ENCODE measurements at places on chromosomes 6 and 20.

- no peak for DNase-seq
These were observed 612.3 kb upstream of the BTBD3 start for GRCh38 chr20:11305406-11305805.

DNA sequence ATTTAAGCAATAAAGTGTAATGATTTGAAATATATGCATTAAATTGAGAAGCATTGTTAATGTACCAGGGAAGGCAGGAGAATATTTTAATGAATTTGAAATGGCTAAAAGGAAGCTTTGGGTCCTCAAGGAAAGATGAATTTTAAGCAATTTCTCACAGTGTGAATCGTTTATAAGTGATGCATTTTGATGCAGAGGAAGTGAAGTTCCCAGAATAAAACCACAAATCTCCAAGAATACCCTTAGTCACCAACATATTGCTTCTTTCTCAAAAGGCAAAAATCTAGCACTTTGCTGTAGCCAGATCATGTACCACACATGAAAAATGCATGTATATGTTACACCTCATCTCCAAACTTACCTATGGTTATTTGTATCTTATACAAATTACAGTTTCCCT, 11.7 kb downstream of the TPD52L1 start:
- DNase-seq: no peak

- no peak for DNase-seq
These were observed 37.9 kb upstream of the PRL start for GRCh38 chr6:22334778-22335177.

GRCh38 chr6:152952866-152953509, 29.9 kb downstream of the FBXO5 start:
- no peak for DNase-seq

GRCh38 chr6:148044921-148045320, 297.7 kb upstream of the SASH1 start:
- no peak for DNase-seq

- DNase-seq: no peak
These were observed 301.2 kb upstream of the SGK1 start for GRCh38 chr6:134619077-134619476.

DNA sequence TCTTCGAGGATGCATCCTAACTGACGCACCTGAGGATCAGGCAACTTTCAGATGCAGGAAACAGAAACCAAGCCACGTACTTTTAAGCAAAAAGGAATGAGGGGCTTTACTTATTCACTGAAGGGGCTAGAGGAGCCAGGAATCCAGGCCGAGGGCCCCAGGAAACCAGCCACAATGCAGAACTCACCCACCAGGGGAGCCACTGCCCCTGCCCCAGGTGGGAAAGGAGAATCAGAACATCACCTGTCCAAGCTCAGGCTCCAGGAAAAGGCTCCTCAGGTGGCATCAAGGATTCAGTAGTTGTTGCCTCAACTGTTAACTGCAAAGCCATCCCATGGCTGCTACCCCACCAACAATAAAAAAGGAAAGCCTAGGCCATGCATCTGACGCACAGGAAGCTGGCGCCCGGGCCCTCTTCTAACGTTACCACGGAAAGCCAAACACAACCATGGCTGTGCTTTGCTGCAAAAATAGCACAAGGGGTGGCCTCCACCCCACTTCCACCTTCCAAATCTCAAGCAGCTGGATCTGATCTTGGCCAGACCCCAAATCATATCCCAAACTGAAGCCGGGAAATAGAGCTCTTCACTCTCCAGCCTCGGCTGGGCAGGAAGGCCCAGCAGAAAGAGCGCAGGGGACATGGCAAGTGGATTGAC, 121.0 kb downstream of the PREX1 start:
- no peak for DNase-seq

DNA sequence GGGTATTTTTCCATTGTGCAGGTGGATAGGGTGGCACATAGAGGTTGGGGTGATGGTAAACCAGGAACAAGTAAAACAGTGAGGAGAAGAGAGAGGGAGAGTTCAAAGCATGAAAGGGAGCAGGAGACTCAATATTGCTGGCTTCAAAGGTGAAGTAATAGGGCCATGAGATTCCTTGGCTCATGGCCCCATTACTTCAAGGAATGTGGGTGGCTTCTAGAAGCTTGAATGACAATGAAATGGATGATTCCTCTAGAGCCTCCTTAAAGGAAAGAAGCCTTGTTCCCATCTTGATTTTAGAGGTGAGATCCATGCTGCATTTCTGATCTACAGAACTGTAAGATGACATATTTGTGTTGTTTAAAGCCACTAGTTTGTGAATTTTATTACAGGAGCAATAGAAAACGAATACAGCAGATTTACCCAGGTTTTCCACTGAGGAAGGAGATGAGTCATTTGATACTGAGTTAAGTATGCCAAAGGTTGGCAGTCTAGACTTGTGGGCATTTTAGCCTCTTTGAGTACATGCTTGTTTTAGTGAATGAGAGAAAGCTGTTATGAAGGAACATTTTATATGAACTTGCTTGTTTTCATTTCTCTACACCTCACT, 110.4 kb downstream of the PLCB4 start:
- no peak for DNase-seq

GRCh38 chr6:50093938-50094272, 44.2 kb upstream of the DEFB112 start:
- no peak for DNase-seq

DNA sequence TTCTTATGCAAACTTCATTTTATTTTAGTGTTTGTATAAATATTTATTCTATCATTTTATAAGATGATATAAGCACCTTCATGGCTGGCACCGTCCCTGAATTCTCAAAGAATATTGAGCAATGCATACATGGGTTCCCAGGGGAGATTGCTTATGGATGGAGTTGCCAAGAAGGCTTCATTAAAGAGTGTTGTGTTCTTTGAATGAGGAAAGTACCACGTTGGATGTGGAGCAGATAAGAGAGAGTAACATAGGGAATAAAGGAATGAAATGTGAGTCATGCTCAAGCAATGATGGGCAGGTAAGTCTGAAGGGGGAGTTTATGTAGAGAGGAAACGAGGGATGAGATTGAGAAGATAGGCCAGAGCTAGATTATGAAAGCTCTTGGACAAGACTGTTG, 10.3 kb downstream of the DSE start:
- no peak for DNase-seq

DNA sequence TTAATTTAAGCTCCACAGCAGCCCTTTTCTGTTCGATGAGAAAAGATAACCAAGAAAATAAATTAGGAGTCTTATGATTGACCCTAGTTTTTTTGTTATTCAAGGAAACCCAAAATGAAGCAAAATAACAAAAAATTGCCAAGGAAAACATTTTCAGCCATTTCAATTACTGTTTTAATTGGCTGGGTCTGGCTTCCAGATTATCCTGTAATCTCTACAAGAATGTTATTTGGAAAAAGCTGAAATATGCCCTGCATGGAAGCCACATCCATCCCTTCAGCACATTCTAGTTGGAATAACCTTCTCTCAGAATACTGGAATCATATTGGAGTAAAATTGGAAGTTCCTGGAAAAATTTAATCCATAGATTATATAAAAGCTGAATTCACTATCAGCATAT, 191.1 kb upstream of the CCN2 start:
- DNase-seq: no peak

GRCh38 chr20:34920055-34920454, 35.6 kb downstream of the GSS start:
- DNase-seq: no peak

- no peak for DNase-seq
These were observed 188.2 kb downstream of the ERMARD start for GRCh38 chr6:169939554-169940164.

GRCh38 chr20:40676491-40677269, 12.4 kb downstream of the MAFB start:
- no peak for DNase-seq

DNA sequence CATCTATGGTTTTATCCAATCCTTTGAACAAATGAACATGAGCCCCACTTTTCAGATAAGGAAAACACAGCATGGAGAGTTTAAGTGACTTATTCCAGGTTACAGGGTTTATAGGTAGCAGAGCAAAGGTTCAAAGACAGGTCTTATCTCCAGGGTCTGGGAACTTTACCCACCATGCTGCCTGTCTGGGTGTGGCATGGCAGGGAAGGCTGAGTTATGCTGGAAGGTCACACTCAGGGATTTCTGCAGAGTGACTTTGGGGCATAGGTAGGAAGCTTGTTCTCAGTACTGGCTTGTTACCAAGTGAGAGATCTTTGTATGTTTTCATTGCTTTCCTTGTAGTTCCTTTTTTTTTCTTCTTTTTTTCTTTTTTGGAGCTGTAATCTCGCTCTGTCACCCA, 1.8 kb downstream of the ZNF831 start:
- DNase-seq: no peak

DNA sequence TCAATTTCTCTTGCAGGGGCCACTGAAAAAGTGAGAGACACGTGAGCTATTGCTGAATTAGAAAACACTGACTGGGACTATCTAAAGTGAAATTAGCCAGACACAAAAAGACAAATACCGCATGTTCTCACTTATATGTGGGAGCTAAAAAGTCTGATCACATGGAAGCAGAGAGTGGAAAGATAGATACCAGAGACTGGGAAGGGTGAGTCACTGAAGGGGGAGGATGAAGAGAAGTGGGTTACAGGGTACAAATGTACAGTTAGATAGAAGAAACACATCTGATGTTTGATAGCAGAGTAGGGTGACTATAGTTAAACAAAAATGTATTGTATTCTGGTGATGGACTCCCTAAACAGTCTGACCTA, 13.4 kb downstream of the CST3 start:
- no peak for DNase-seq

DNA sequence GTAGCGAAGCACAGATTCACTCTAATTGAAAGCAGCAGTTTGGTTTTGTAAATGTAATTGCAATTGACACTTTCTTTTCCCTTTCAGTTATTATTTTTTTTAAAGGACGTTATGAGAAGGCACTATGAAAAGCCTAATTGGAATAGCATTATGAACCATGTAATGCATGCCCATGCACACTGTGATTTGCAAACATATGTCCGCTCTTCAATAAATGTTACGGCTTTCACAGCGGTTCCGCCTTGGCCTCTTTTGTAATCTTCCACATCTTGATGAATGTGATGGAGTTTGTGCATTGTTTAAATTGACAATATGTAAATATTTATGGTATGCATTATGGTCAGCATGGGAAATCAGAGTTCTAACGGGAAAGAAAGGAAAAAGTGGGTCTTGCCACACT, 61.3 kb downstream of the SAMD5 start:
- DNase-seq: no peak

- no peak for DNase-seq
These were observed 519.7 kb upstream of the ID4 start for GRCh38 chr6:19317431-19317986.

GRCh38 chr6:116450769-116451740, 10.1 kb upstream of the CALHM6 start:
- no peak for DNase-seq

DNA sequence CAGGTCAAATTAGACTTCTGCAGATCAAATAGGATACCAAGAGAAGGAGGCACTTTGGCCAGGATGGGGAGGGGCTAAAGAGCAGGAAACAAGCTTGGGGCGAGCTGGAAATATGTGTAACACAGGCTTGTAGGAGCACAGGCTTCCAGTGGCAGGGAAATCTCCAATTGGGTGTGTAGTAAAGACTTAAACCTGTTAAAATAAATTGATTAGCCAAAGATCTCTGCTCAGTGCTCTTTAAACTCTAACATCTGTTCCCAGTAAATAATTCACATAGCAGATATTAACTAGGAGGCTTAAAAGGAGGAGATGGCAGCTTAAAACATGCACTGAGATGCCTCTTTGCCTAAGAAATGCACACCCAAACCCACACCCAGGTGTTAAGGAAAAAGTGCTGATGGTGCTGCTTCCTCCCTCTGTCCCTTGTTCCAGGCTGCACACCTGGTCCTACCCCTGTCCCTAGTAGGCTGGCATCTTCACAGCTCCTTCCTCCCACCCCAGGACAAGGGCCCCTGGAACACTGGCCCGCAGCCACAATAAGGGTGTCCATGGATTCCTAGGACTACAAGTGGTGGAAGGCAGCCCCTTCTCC, 93.5 kb upstream of the MLN start:
- no peak for DNase-seq

- no peak for DNase-seq
These were observed 390.0 kb downstream of the MMUT start for GRCh38 chr6:49072885-49073620.

- DNase-seq: no peak
These were observed 830.4 kb downstream of the GRIK2 start for GRCh38 chr6:102223942-102224341.

DNA sequence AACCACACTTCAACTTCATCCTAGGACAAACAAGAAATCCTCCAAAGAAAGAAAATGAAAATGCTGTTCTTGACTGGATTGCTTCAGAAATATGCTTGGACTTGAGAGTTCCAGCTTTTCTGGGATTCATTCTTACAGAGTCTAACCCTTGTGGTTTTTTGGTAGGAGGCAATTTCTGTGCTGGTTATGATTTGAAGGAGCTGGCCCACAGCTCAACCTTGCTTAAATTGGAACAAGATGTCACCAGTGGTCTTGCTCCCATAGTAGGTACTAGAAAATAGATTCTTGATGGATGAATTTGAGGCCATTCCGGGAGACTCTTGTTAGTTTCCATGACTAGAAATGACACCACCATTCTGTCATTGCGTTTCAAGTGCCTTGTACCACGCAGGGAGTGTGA, 54.3 kb upstream of the BMP6 start:
- no peak for DNase-seq

GRCh38 chr6:105207524-105208269, 27.9 kb upstream of the POPDC3 start:
- DNase-seq: no peak

GRCh38 chr6:157143171-157143889, 180.0 kb downstream of the TMEM242 start:
- no peak for DNase-seq

- no peak for DNase-seq
These were observed 43.3 kb downstream of the SCP2D1 start for GRCh38 chr20:18856873-18857272.

- no peak for DNase-seq
These were observed 259.2 kb downstream of the DLL1 start for GRCh38 chr6:170031684-170032121.

DNA sequence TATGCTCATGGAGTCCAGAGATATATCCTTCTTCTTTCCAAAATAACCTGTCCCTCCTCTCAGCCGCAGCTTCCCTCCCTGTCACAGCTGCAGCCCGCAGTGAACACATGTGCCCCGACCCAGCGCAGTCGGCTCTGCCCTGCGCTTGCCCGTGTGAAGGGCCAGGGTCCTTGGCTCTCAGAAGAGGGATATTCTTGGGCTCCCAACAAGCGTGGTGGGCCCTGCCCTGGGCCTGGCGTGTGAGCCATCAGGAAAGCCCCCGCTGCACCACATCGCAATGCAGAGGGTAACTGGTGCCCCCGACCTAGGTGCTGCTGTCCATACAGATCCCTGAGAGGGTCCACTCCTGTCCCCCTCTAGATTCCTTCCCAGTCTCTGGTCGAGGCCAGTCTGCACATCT, 65.2 kb downstream of the SSR1 start:
- no peak for DNase-seq

DNA sequence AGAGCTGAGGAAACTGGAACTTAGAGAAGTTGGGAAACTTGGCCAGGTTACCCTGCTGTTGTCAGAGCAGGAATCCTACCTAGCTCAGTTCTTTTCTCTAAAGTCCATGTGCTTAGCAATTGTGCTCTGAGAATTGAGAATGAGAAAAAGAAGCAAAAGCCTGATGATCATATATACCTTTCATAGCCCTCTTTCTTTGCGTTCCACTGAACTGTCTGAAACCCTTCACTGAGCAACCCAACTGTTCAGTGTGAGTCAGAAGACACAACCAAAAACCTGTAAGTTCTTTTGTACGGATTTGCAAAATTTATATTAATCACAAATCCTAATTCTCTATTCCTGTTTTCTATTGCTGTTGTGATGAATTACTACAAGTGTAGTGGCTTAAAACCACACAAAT, 80.6 kb downstream of the PHF3 start:
- no peak for DNase-seq

All from stimulated activated CD8-positive, alpha-beta memory T cell treated with anti-CD3 and anti-CD28 coated beads, Interleukin-7, amount 100 ng/mL, for 1 hour (primary cell).